ENCODE measurements at places on chromosomes 6 and 20.
A peak's percentile ranks its signal among the peaks of the same experiment; 100 is the strongest.

DNA sequence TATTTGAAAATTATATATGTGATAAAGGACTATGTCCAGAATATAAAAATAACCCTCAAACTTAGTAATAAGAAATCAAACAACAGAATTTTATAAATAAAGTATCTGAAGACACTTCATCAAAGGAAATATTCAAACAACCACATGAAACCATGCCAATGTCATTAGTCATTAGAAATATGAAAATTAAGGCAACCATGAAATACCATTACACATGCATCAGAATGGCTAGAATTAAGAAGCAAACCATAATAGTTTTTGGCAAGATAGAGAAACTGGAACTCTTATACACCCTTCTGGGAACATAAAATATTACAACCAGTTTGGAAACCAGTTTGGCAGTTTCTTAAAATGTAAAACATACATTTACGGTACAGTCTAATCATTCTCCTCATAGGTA, 137.2 kb upstream of the ADGRB3 start:
- no peak for DNase-seq

DNA sequence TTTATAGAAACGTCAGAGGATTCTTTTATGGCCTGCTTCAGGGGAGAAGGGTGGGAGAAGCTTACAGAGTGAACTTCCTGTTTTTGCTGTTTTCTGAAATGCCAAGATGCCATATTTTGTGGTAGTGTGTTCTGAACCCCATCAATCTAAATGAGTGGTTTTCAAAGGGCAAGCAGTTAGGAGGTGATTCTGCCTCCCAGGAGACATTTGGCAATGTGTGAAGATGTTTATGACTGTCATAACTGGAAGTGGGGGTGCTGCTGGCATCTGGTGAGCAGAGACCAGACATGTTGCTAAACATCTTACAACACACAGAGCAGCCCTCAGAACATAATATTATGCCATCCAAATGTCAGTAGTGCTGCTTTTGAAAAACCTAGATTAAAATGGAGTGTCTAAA, 6.0 kb upstream of the PRL start:
- no peak for DNase-seq

DNA sequence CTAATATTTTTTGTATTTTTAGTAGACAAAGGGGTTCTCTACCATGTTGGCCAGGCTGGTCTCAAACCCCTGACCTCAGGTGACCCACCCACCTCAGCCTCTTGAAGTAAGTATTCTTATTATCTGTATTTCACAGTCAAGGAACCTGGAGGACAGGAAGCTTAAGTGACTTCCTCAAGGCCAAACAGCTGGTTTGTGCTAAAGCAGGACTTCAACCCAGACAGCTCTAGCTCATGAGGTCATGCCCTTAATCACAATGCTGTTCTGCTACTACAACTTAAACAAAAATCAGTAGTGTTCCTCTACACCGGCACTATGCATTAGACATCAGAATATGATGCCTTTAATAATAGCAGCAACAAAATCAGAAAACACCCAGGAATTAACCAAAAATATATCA, 168.9 kb downstream of the ADGB start:
- no peak for DNase-seq

GRCh38 chr20:7144464-7144863, 377.0 kb downstream of the BMP2 start:
- no peak for DNase-seq

GRCh38 chr20:10978713-10979112, 304.9 kb upstream of the JAG1 start:
- DNase-seq = no peak

DNA sequence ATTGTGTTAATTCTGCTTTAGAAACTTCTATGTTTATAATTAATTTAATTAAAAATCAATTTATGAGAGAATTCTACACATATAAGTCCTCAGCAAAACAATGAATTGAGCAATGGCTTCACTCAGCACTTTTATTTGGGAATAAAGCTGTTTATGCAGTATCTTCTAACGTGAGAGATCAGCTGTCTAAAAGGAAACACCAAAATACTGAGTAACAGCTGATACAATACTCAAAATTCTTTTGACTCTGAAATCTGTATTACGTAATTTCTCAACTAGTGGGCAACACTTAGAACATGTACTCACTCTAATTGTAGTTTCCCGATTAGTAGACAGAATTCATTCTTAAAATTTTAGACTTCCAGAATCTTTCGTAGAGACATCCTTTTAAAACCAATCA, 49.8 kb downstream of the MAP3K7 start:
- DNase-seq = no peak

DNA sequence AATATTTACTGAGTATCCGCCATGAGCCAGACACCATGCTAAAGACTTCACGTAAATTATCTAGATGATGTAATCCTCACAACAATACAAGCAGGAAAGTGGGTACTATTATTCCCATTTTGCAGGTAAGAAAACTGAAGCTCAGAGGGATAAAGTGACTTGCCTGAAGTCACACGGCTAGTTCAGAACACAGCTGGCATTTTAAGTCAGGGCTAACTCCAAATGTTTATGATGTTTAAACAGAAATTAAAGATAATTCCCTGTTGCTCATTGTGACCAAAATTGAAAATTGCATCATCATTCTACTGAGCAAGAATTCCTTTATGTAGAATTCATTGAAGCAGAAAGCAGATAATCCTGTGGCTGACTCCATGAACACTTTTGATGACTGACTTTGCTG, 71.3 kb upstream of the STXBP5 start:
- no peak for DNase-seq

GRCh38 chr6:116008470-116009243, 52.0 kb downstream of the FRK start:
- DNase-seq = no peak

GRCh38 chr6:132479131-132479530, 33.8 kb downstream of the STX7 start:
- no peak for DNase-seq

GRCh38 chr6:160439751-160440150, 91.6 kb downstream of the SLC22A3 start:
- DNase-seq = no peak

DNA sequence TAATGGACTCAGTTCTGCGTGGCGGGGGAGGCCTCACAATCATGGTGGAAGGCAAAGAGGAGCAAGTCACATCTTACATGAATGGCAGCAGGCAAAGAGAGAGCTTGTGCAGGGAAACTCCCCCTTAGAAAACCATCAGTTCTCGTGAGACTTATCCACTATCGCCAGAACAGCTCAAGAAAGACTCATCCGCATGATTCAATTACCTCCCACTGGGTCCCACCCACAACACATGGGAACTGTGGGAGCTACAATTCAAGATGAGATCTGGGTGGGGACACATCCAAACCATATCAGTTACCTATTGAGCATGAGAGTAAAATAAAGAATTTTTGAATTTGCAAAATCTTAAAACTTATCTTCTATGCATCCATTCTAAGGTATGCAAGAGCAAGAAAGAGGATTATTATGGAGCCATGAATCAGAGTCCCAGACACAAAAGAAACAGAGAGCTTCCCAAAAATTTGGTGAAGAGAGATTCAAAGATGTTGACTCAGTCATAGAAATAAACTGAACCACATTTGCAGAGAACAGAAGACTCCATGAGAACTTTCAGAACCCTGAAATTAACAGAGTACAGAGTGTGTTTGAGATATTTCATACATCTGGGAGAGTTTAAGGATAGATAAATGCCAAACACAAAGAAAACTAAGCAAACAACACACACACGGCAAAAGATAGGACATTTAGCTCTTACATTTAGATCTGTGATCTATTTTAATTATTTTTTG, 17.1 kb upstream of the MOXD1 start:
- no peak for DNase-seq

GRCh38 chr20:44973053-44973452, 6.7 kb downstream of the STK4 start:
- DNase-seq = no peak

DNA sequence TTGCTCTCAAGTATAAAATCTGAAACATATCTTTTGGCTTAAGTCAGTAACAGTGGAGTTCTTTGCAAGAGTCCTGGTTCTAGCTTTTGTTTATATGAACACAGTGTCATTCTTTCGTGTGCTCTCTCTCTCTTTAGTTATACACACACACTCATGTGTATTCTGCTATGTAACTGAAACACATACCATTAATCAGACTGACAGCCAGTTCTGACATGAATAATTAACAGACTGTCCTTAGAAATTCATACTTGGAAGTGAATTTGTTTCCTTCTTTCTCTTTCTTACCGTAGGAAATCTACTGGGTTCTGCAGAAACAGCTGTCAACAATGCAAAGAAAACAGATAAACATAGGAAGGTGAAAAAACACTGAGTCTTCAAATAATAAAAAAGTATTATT, 2.5 kb downstream of the MCM9 start:
- DNase-seq = no peak

GRCh38 chr6:128206610-128207426, 306.0 kb upstream of the THEMIS start:
- DNase-seq = no peak

- peak; percentile 55 for DNase-seq
Measured at GRCh38 chr6:53179961-53180651, 31.5 kb upstream of the GCM1 start.

DNA sequence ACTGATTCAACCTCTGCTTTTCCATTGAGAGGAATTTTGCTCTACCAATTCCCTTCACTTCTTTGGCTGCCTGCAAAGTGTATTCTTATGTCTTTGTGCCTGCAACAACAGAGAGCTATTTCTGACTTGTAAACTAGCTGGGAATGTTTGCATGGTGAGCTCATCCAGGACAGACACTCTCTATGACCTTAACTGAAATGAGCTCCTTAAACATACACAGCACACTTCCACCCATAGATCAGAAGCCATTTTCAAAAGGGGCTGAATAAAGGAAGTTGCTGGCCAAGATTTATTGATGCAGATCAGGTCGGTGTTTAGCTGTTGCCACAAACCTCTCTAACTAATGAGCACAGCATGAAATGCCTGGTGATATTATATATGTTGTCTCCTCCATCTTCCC, 377.7 kb downstream of the BTBD9 start:
- no peak for DNase-seq

DNA sequence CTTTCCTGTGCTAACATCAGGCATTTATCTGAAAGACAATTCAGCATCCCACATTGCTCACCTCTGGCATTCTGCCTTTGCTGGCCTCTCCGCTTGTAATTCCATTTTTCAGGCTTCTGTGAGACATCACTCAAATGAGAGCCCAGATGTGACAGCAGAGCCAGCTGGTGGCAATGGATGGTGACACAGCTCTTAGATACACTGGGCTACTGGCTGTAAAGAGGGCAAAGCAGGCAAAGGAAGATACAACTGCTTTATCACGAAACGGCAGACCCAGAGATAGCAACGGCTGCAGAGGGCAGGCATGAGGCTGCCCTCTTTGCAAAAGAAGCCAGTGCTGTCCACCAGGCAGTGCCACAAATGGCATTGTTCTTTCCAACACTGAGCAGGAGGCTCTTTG, 329.8 kb downstream of the KIF16B start:
- DNase-seq = no peak

DNA sequence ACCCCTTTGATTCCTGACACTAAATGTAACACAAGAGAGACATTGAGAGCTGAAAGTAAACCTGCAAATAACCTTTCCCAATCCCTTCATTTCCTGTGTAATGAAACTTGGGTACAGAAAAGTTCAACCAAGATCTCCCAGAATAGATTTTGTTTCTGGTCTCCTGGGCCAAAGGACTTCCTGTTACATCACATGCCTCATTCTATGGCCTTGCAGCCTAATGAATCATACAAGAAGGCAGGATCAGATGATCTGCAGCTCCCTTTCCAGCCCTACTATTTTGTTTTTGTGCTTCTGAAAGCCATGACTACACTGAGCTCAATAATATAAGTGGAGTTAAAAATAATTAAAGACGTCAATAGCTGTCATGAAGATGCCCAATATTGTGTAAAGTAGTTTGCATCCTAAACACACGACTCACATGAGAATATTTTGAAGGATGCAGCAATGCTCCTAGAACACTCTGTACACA, 73.4 kb upstream of the NOX3 start:
- DNase-seq = no peak

DNA sequence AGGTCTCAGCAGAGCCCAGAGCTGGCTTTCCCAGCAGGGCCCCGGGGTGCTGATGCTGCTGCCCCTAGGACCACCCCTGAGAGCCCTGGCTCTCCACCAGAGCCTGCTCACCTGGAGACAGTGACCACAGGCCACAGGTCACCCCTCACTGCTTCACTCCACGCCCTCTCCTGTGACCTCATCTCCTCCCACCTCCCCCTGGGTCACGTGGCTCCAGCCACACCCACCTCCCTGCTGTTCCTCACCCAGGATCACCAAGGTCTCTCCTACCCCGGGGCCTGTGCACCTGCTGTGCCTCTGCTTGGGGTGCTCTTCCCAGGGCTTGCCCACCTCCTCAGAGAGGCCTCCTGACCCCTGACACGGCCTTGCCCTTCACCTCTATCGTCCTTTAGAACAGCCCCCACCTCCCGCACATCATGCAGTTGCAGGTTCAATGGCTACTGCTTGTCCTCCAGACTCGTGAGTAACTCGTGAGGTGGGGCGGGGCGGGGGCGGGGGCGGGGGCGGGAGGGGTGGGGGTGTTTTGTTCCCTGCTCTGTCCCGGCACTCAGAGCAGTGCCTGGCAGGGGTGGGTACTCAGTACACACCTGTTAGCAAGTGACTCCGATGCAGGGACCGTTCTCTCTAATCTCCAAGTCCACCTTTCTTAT, 468.0 kb downstream of the PREX1 start:
- no peak for DNase-seq

GRCh38 chr20:39289316-39289715, 327.2 kb downstream of the DHX35 start:
- no peak for DNase-seq

GRCh38 chr20:19738951-19739350, 19.1 kb upstream of the RIN2 start:
- DNase-seq = no peak

DNA sequence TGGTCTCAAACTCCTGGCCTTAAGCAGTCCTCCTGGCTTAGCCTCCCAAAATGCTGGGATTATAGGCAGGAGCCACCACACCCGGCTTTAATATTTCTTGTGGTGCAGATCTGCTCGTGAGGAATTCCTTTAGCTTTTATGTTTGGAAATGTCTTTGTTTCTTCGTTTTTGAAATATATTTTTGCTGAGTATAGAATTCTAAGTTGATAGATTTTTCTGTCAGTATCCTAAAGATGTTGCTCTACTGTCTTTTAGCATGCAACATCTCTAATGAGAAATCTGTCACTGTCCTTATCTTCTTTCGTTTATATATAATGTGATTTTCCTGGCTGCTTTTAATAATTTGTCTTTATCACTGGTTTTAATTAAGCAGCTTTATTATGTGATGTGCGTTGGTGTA, 75.1 kb downstream of the ZFAND3 start:
- no peak for DNase-seq

GRCh38 chr20:50066161-50066834, 46.7 kb downstream of the UBE2V1 start:
- DNase-seq = no peak

- no peak for DNase-seq
Measured at GRCh38 chr6:131867744-131868143, 59.9 kb downstream of the ENPP1 start.

- no peak for DNase-seq
Measured at GRCh38 chr20:47392015-47392720, 35.7 kb upstream of the ZMYND8 start.

DNA sequence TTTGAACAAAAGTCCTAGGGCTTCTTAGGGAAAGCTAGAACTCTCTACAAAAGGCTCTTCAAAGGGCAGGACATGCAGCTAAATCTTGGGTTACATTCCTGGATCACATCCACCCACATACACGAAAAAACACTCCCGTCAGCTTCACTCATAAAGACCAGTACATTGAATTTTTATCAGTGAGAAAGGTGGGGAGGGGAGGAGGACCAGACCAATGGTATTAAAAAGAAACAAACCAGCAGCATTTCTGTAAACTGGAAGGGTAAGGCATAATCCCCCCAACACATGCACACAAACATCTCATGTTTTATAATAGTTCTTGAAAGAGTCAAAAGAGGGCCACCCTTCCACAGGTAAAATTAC, 31.6 kb downstream of the MYLK4 start:
- DNase-seq = no peak

Data from activated naive CD4-positive, alpha-beta T cell treated with anti-CD3 and anti-CD28 coated beads, Interleukin-2, amount 10 ng/mL, durations not matched to agents 7 days and 5 days (primary cell).